ENCODE measurements at places on chromosomes 7 and 10.

- DNase-seq: no peak
These were observed 748.5 kb downstream of the DNAJB9 start for GRCh38 chr7:109318136-109318535.

GRCh38 chr7:65951837-65952578 lies 30.0 kb downstream of the GUSB start:
- no peak for DNase-seq

- no peak for DNase-seq
These were observed 71.2 kb downstream of the TMEM178B start for GRCh38 chr7:141144921-141145629.

GRCh38 chr10:34813626-34814222 lies 1.4 kb downstream of the PARD3 start:
- DNase-seq: no peak

- no peak for DNase-seq
These were observed 20.9 kb upstream of the MTPN start for GRCh38 chr7:135998081-135998480.

GRCh38 chr7:153383781-153384180 lies 624.2 kb downstream of the ACTR3B start:
- no peak for DNase-seq

DNA sequence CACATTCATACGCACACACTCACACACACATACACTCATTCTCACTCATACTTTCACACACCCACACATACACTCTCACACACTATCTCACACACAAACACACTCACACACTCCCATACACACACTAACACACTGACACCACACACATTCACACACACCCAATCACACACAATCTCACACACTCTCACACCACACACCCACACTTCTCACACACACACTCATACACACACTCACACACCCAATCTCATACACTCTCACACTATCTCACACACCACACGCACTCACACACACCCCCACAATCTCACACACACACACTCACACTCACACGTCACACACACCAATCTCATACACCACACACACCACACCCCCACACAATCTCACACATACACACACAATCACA lies 71.0 kb downstream of the GLRX3 start:
- DNase-seq: no peak

DNA sequence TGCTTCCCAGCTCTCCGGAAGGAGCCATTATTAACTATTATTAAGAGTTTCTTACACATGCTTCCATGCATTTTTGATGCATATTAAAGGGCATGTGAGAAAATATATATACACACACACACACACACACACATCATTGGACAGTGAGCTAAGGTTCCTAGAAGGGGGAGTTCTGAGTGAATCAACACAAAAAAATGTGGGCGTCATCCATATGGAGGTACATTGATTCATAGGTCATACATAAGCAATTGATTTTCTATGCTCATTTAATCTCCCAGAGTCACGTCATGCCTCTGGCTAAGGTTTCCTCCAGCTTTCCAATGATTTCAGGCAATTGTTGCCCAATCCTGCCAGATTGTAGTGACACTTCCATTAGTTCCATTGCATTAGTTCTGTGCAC lies 269.4 kb downstream of the DNAJB9 start:
- no peak for DNase-seq

- DNase-seq: no peak
These were observed 83.7 kb downstream of the EBF3 start for GRCh38 chr10:129880191-129880870.

DNA sequence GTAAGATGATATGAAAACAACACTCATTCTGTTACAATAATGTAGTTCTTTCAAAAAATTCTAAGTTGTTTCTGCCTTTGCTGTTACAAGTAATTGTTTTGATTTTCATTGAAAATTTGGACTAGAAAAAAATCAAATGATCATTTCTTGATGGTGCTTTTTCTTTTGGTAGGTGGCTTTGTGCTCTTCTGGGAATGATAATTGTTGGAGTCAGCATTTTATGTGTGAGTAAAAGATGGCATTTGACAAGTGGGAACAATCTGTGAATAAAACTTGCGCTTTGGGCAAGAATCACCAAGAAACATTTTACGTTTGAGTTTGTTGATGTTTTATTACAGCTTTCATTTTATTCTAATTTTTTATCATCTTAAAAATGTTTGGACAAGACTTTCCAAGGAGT lies 25.9 kb downstream of the SLC18A2 start:
- DNase-seq: no peak

- DNase-seq: no peak
These were observed 9.0 kb downstream of the GUSB start for GRCh38 chr7:65972976-65973375.

- no peak for DNase-seq
These were observed 19.7 kb upstream of the RHOBTB1 start for GRCh38 chr10:60963441-60964256.

DNA sequence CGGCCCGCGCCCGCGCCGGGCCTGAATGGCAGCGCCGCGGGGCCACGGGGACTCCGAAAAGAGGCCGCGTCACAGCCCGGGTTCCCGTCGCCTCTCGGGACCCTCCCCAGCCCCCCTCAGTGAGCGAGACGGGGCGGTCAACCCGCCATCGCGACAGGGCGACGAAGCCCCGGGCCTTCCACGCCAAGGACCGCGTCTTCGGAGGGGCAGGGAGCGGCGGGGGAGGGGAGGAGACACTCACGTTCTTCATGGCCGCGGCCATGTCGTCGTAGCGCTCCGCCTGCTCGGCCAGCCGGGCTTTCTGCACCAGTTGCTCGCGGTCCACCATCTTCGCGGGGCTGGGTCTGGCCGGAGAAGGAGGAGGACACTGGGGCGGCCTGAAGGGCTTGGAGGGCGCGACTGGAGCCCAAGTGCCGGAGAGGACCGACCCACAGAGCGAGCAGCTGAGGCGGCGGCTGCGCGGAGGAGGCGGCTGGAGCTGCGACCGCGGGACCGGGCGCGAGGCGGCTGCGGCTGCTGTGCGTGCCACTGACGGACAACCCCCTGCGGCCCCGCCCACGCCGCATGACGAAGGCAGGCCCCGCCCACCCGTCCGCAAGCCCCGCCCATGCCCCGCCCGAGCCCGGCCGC lies at the start of gene YWHAG:
YWHAG (minus strand) TSS at position 511 of the 630 bp plus-strand sequence; CDS start at position 328, 183 bp downstream.
- no peak for DNase-seq

DNA sequence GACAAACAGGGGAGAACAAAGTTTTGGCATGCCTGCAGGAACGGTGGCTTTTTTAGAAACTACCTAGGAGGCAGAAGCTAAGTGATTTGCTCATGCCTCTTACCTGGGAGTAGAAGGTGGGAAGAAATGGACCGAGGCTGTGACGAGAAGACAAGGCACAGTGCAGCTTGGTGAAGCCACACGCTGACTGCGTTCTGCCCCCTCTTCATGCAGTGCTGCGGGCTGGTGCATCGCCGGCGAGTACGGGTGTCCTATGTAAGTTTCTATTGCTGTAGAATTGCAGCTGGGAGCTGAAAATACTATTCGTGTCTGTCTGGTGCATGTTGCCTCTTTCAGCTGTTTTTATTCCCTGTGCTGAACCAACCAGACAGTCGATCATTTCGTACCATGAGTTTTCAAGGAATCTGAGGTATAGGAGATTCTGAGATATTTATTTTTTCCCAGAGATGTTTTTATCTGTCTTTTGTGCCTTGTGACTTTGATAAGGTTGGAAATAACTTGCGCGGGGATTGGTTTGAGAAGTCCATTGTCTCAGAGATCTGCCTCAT lies 120.9 kb downstream of the CACNB2 start:
- no peak for DNase-seq

DNA sequence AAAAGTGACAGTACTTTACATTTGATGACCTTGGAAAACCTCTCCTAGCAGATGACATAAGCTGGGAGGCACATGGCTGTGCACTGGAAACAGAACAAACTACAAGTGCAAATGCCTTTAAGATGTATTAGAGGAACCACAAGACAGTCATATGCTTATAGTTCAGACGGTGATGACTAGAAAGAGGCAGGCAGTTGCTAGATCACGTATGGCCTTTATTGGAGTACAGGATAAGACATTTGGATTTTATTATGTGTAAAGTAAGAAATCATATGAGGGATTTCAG lies 290.0 kb downstream of the SORCS1 start:
- no peak for DNase-seq

- no peak for DNase-seq
These were observed 171.9 kb upstream of the LANCL2 start for GRCh38 chr7:55193245-55193644.

DNA sequence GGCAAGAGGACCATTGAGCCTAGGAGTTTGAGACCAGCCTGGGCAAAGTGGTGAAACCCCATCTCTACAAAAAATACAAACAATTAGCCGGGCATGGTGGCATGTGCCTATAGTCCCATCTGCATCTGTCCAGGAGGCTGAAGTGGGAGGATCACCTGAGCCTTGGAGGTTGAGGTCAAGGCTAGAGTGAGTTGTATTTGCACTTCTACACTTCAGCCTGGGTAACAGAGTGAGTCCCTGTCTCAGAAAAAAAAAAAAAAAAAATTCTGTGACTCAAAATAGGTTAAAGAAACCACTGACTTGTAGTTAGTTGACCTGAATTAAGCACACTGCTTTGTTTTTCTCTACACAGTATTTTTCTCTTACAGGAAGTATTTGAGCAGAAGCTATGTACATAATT lies 74.4 kb downstream of the METTL2B start:
- no peak for DNase-seq

DNA sequence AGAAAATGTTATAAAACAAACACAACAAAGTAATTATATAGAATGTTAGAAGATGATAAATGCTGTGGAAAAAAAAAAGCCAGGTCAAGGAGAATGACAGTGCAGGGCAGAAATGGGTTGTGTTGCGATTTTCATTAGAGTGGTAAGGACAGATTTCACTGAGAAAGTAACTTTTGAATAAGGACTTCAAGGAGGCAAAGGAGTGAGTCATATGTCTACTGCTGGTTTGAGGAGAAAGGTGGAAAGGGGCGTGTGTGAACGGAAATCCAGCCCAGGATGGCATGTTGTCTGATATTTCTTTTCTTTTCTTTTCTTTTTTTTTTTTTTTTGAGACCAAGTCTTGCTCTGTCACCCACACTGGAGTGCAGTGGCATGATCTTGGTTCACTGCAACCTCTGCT lies 12.3 kb upstream of the DLD start:
- DNase-seq: no peak

DNA sequence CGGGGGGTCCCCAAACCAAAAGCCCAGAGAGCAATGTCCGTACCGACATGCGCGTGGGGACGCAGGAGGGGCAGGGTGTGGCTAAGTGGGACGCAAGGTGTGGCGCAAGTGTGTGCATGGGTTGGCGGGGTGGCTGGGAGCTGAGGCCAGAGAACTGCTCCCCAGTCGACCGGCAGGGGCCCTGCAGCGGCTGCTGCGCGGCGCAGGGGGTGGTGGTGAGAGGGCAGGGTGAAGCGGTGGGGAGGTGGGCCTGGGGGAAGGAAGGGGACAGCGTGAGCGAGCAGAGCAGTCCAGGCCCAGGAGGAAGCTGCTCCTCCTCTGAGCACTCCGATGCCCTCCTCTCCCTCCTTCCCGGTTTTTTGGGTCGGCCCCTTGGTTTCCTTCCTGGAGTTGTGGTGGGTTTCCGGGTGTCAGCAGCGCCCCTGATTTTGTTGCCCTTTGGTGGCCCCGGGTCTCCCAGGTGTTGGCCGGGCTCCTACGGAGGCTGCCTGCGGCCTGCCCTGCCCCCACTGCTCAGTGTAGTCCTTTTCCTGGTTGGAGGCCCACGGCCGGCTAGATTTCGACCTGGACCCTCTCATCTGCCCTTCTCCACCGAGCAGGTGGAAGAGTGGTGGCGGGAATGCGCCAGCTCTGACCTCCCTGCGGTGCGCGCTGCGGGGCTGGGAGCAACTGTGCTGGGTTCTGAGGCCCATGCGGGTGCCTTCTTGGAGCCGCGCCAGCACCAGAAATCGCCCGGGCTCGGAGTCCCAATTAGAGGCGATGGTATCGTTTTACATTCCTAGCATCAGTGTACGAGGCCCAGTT lies 40.5 kb upstream of the COMTD1 start:
- DNase-seq: no peak

GRCh38 chr7:102473271-102473991 lies 5.3 kb downstream of the POLR2J start:
- no peak for DNase-seq

- no peak for DNase-seq
These were observed 13.8 kb upstream of the CYREN start for GRCh38 chr7:135184254-135184841.

DNA sequence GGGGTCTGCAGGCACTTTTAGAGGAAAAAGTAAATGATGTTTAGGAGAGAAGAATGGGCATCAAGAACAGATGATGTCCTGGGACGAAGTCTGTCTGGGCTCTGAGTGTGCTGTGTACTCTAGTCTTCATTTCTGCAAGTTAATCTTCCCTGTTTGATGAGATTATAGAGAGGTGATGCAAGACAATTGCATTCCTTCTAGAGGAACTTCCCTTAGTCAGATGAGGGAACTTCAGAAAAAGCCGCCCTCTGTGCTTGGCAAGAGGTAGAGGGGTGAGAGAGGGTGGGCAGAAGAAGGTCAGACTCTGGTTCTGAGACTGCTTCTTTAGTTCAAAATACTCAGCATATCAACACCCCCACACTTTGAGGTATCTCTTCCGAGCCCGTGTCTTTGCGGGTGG lies 797.9 kb downstream of the LRMDA start:
- no peak for DNase-seq

- DNase-seq: no peak
These were observed 20.9 kb upstream of the CYP51A1 start for GRCh38 chr7:92155108-92155739.

DNA sequence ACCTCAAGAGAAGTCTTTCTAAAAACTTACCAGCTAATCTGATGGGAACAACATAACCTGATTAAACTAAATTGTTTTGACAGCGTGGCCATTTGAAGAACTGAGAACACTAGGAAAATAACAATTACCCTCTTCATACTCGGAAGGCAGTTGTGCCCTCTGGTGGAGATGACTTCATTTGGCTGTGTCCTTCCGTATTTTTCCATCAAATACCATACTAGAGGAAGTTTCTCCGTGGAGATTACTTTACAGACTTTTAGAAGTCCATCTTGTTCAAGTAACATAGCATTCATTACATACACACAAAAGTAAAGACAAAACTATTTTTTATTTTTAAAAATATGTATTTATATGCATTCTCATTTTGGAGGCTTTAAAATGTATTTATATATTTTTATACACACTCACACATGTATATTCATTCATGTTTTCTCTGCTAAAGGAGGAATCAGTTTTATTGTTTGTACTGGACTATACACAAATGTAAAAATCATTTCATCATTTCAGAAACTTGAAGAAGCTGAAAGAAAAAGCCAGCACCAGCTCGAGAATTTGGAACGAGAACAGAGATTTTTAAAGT lies 25.2 kb downstream of the SMNDC1 start:
- DNase-seq: peak; percentile 15

DNA sequence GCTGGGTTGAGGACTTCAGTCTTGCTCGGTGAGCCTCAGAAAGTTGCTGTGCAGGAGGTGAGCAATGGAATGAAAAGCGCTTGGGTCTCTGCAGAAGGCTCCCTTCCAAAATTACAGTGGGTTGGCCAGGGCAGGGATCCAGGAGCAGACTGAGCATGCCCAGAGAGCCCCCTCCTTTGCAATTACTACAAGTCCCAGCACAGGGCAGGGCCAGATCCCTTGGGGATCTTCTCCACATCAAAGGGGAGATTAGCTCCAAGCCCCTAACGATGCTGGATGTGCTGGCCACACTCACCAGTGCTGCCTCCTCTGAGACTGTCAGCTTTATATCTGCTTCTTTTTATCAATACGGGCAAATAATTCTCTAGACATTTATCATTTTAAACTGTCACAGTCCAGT lies 337.5 kb downstream of the RPS24 start:
- no peak for DNase-seq
